ENCODE measurements at places on chromosomes 2 and 18.

- peak; percentile 43 for DNase-seq
These were observed 3.5 kb downstream of the SNTG2 start for GRCh38 chr2:953975-954686.

DNA sequence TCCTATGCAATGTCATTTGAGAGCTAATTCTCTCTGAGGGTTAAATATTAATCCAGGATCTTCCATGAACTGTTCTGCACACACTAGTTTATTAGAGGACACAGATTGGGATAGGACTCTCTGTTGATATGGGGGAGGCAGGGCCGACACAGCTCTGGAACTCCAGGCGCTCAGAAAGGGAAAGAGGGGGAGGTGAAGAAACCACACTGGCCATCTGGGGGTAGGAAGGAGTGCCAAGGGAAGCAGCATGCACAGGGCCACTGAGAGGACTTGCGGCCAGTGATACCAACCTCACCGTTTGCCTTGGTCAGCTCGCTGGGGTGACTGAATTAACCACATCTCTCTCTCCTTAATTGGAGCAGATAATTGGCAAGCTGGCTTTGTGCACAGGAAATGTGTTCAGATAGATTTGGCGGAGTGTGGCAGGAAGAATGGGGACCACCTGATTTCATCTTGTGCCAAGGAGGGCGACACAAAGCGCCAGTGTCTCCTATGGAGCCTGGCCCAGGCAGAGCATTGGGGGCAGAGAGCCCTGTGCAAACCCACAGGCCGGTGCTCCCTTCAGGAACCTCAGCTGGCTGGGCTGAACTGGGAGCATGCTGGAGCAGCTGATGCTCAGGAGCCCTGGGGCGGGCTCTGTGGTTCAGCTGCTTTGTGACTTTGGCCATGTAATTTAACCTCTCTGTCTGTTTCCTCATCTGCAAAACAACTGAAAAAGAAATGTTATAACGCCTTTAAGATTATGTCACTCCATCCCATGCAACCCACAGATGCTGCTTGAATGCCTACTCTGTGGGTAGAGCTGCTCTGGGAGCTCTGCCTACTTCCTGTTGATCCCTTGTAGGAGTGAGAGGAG lies 114.7 kb upstream of the STON1 start:
- no peak for DNase-seq

- no peak for DNase-seq
These were observed 319.8 kb upstream of the GULP1 start for GRCh38 chr2:187971893-187972292.

DNA sequence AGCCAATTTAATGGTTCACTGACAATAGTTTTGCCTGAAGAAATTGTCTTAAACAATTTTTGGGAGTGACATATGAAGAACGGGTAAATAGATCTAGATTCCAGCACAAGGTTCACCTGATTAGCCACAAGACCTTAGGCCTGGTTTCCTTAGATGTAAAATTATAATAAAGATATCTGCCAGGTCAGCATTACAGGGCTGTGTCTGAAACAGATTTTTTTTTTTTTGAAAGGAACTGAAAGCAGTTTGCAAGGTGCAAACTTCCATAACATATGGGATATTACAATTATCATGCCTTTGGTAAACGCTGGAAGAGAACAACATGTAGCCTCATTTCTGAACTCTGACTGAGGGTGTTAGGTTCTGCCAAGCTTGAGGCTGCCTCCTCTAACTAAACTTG lies 599.4 kb downstream of the ERBB4 start:
- DNase-seq: no peak

DNA sequence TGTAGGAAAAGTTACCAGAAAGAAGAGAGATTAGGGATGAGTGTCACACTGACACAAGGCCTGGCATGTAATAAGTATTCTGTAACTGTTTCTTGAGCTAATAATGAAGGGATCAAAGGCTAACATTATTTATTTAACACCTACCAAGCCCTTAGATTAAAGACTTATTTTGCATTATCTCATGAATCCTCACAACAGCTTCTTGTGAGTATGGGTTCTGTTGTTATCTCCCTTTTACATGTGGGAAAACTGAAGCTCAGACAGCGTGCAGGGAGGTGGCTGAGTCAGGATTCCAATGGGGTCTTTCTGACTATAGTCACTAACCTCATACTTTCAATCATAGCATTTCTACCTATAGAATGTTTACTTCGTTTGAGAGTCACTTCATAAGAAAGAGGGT lies 79.0 kb upstream of the PROKR1 start:
- no peak for DNase-seq

GRCh38 chr2:96423291-96423690 lies 81.9 kb downstream of the NEURL3 start:
- no peak for DNase-seq

GRCh38 chr2:10120877-10121574 lies 1.5 kb upstream of the RRM2 start:
- peak; percentile 96 for DNase-seq

GRCh38 chr2:205141381-205141780 lies 540.9 kb upstream of the NRP2 start:
- DNase-seq: no peak

DNA sequence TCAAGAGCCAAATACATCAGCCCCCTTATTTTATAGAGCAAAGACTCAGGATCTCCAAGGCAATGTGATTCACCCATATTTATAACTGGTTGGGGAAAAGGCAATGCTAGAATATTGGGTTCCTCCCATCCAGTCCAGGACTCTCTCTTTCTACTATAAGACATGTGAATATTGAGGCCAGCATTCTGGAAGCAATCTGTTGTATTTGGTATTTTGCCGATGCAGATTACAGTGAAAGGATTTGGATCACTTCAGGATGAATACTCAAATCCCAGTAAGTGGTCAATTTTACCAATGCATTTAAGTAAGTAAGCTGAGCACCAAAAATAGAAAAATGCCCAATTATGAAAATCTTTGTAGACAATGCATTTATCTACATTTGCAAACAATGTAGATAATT lies 1834.7 kb upstream of the PIK3C3 start:
- no peak for DNase-seq

DNA sequence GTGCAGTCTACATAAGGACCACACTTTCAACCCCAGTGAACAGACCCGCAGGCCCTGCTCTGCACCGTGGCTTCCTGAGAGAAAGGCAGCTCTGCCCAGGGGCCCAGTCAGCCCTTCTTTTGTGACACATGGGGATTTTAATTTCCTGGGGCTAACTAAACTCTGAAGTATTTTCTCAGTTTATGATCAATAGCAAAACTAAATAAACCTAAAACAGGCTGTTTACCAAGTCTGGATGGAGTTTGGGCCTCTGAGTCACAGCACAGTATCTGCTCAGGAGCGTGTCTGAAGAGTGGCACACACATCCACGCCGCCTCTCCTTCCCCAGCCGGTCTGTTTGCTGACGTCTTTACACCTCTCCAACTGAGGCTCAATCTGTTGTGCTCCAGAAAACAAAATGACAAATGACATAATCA lies 72.3 kb downstream of the LDLRAD4 start:
- no peak for DNase-seq

DNA sequence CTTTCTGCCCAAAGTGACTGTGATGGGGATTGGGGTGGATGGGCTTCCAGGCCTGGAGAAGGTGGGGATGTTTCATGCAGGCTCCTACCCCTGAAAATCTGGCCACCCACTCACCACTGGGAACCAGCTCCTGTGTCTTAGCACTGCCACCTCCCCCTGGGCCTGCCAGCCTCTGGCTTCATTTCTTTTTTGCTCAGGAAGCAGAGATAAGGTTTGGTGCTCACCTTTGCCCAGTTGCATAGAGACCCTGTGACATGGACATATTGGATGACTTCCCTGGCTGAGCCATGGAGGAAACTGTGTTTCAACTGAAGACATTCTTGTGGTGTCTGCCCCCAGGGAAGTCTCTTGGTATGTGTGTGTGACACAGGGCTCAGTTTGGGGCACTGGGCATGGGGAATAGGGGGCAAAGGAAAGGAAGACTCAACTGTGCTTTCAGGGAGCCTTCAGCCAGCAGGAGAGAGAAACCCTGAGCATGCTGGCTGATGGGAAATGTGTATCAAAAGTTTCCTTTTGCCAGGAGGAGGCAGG lies 16.7 kb downstream of the CTIF start:
- DNase-seq: no peak

- no peak for DNase-seq
These were observed 11.8 kb downstream of the VIL1 start for GRCh38 chr2:218430721-218431120.

DNA sequence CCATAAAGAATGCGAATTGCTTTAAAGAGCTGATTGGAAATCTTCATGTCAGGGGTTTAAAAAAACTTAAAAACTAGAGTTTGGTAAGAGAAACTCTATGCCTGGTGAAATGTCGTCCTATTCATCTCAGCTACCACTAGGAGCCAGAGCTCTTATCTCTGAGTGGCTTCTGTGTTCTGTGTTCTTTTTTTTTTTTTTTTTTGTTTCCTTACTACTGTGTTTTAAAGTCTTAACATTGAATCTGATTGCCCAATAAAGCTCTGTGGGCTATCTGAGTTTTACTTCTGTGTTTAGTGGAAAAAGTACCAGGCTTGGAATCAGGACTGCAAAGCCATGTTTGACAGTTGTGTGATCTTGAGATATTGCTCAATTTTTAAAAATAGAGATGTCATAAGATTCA lies 494.8 kb downstream of the RIT2 start:
- DNase-seq: no peak

DNA sequence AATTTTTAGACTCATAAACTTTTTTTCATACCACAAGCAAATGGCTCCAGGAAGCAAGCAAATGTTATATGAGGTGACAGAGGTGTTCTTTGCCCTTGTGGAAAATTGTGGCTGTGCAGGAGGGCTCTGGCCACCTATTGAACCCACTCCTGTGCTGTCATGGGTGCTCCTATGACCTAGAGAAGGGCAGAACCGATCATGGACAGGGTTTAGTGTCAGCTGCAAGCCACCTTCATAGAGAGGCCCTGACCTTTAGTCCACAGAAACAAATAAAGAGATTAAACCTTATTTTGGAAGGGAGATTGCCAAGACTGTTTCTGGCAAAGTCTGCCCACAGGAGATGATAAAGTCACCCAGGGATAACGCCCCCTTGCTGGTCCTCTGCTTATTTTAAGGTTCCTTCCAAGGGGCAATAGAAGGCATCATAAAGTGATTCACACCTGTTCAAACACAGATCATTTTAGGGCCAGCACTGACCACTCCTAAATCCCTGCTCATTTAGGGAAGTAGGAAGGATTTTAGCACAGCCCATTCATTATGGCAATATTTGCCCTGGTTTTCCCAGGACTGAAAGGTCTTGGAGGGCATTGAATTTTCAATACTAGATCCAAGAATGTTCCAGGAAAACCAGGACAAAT lies 26.1 kb upstream of the STAT4 start:
- no peak for DNase-seq

GRCh38 chr18:48939205-48940097 lies 11.3 kb downstream of the SMAD7 start:
- no peak for DNase-seq

DNA sequence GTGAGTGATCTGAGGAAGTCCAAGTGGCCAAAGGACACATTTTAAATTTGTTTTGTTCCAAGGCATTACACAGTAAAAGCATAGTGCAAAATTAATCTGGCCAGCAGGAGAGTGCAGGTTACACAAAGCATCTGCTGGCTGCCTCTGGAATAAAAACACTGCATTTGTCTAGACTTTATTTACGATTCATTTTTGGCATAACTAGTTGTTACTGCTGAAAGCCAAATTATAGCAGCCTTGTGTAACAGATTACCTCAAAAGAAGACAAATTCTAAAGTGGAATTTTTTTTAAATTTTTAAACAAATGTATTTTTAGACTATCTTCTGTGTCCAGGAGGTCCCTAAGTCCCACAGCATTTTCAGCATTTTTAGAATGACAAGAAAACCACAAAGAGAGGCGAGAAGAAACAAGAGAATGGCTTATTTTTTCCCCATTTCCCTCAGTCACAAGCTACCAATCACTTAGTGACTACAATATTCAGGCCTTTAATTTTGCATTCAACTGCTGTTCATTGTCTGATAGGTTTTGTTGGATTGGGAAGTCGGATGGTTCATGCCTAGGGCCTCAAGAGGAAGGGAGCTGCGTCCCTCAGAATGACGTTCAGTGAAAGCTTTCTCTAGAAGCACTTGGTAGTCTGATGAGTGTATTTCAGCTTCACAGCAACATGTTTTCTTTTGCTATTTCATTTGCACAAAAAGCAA lies 46.0 kb downstream of the TMEFF2 start:
- DNase-seq: peak; percentile 38

GRCh38 chr2:236045251-236046235 lies 122.6 kb downstream of the GBX2 start:
- no peak for DNase-seq

GRCh38 chr2:7392076-7392787 lies 475.0 kb downstream of the RNF144A start:
- DNase-seq: no peak

DNA sequence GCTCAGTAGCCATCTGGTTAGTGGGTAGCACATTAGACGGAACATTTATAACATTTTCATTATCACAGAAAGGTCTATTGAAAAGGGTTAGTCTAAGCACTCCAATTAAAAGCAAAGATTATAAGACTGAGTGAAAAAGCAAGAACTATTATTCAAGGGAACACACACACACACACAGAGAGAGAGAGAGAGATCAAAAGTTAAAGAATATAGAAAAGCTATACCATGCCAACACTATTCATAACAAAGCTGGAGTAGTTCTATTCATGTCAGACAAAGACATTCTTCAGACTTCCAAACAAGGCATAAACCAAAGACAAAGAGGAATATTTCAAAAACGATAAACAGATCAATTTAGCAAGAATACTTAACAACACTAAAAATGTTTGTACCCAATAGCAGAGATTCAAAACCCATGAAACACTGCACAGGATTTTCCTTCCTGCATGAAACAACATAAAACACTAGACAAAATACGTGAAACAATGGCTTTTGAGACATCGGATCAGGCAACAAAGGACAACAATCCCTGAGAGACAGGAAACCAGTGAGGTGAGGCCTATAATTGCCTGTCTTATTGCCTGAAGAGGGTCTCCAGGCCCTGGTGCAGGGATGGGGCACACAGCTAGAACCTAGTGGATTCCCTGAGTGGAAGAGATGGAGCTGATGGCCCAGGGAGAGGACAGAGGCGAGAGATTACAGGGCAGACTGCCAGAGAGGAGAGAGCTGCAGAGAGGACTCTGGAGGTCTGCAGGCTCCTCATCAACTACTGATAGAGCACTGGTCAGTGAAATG lies 83.6 kb upstream of the NPAS2 start:
- no peak for DNase-seq

DNA sequence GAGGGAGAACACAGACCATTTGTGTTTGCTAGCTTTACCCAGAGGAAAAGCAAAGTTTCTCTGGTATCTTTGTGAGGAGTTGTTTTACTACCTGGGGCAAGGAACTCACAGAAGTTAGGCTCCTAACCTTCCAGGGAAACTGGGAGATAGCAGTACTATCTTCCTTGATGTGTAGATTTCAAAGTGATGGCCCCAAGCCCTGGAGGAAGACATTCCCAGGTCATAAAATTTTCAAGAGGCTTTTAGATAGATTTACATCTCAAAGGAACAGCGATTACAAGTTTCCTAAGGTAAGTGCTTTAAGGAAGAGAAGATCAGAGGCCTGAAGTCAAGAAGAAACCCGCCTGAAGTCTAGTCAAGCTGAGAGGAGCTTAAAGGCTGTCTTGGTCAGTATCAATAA lies 1187.8 kb upstream of the TMEFF2 start:
- DNase-seq: no peak
